ENCODE measurements at places on chromosomes 2 and 18. TPM values are rescaled to one million over a fixed set of nuclear protein-coding genes. Genes with fewer than 3 reads are reported as not detected.

DNA sequence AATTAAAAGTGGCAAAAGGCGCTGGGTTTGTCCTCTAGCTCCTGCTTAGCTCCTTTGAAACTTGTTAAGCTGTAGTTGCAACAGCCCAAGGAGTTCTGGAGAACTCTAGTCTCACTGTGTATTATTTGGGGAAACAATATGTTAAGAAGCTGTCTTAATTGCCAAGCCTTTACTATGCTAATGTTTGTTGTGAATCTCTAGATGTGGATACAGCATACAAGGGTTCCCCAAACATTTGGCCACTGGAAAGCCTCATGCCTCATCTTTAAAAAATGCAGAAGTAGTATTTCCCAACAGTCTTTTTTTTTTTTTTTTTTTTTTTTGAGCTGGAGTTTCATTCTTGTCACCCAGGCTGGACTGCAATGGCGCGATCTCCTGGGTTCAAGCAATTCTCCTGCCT is 236.7 kb downstream of the PRKCE start:
- H3K36me3 ChIP-seq: no peaks in the 10 kb centered on the region
- no peaks in the 10 kb centered on the region for H3K27me3 ChIP-seq
- peaks cover 36% of the 10 kb centered on the region for H3K4me1 ChIP-seq
- DNase-seq: no peak
- no peak overlapping the region for H3K4me3 ChIP-seq
- peak overlapping the region; percentile 0 for H3K27ac ChIP-seq

Gene ASB18
- not detected for polyA plus RNA-seq

DNA sequence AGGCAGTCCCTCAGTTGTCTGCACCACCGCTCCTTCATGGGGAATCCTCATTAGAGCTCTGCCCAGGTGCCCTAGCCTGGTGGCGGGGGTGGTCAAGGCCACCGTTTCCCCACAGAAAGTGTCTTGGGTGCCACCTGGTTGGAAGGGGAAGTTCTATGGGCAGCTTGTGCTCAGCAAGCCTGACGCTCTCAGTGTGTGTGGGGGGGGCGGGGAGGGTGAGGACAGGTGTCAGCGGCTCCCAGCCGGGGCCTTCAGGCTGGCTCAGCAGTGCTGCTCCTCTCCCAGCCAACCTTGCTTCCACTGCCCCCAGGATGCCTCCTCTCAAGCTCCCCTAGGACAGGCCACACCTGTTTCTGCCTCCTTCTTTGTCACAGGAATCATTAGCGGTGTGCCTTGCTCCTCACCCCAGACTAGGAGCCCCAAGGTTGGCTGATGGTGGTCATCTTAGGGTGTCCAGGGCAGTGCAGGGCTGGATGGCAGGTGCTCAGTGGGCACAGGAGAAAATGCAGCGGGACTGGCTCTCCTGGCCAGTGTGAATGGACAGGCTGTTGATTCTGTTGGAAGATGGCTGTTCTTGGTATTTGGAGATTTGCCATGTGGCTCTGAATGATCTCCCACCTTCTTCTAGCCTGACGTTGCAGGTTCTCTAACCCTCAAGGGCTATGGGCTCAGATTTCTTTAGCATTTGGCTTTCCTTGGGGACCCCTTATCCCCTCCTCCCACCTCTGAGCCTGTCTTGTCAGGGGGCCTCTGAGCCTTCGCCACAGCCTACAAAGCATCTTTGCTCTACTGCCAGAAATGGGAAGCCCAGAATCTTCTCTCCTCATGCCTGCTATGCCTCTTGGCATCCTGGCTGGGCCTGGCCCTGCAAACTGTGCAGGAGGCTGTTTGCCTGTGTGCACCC is 185.8 kb upstream of the HS6ST1 start:
- peak; percentile 83 for DNase-seq
- no peaks in the 10 kb centered on the region for H3K36me3 ChIP-seq
- H3K4me1 ChIP-seq: peaks cover 17% of the 10 kb centered on the region
- H3K27me3 ChIP-seq: no peaks in the 10 kb centered on the region
- peak overlapping the region; percentile 45 for H3K27ac ChIP-seq

DNA sequence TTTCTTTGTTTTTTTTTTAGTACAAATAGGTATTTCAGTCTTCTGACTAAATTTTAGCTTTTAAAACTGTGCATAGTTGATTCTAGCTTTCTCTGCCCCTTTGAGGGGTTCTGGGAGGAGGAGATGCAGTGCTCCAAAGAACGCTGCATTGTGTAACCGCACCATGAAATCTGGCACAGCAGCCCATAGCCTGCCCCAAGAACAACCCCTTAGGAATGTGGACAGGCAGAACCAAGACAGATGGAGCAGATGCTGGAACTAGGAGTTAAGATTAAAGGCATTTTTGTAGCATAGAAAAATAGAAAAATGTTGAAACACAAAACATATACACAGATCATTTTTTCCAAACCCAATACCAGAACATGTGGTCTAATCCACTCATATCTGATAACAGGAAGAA is 187.5 kb downstream of the SCG2 start:
- DNase-seq: no peak
- no peaks in the 10 kb centered on the region for H3K4me1 ChIP-seq
- no peaks in the 10 kb centered on the region for H3K27me3 ChIP-seq
- H3K36me3 ChIP-seq: no peaks in the 10 kb centered on the region

DNA sequence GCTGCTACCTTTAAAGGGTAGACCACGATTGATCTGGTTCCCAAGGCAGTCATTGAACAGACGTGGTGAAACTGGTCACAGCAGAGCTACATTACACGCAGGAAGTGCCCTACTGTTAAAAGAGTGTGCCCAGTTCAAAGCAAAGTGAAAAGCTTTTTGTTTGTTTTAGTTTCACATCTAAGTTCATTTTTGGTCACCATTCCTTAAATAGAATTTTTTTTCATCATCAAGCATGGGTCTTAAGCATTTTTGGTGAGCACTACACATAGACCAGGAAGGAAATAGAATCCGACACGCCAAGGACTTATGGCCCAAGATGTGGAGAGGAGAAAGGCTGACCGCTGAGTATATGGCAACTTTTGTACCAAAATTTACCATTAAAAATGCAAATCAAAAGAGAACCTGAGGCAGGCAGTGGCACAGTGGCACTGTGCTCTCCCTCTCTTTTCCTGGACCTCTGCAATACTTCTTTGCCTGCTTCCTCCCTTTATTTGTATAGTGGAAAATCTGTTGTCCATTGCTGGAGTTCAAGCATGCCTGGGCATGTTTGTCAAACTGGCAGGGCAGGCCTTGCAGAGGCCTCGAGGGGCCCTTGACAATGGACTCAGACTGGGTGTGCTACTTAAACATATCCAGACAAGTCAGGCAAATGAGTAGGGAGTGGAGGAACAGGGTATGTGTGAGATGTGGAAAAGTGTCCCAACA is 42.6 kb upstream of the HNRNPA3 start:
- H3K4me3 ChIP-seq: no peak overlapping the region
- peaks cover 25% of the 10 kb centered on the region for H3K4me1 ChIP-seq
- DNase-seq: no peak
- no peaks in the 10 kb centered on the region for H3K27me3 ChIP-seq

GRCh38 chr2:174563530-174564282 is 33.9 kb downstream of the WIPF1 start:
- H3K27ac ChIP-seq: peak overlapping the region; percentile 10
- H3K4me1 ChIP-seq: peaks cover 6% of the 10 kb centered on the region
- H3K27me3 ChIP-seq: no peaks in the 10 kb centered on the region
- no peak overlapping the region for H3K4me3 ChIP-seq
- no peak for DNase-seq

Gene LTBP1
- polyA plus RNA-seq: 6.8 TPM

DNA sequence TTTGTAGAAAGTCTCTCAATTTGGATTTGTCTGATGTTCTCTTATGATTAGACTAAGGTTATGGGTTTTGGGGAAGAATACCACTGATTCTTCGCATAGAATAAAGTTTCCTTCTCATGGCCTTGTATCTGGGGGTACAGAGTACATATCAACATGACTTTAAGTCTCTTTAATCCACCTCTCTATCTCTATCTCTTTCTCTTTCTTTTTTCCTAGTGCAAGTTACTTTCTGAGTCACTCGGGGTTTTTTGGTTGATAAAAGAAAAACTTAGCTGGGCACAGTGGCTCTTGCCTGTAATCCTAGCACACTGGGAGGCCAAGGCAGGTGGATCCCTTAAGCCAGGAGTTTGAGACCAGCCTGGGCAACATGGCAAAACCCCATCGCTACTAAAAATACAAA is 100.1 kb upstream of the MAP4K3 start:
- no peak overlapping the region for H3K4me3 ChIP-seq
- no peaks in the 10 kb centered on the region for H3K27me3 ChIP-seq
- DNase-seq: no peak
- H3K27ac ChIP-seq: no peak overlapping the region
- no peaks in the 10 kb centered on the region for H3K36me3 ChIP-seq

Gene IAH1
- polyA plus RNA-seq: 53.8 TPM

Gene MSTN
- 0.26 TPM for polyA plus RNA-seq

Gene PHOSPHO2
- polyA plus RNA-seq: 2.3 TPM

GRCh38 chr2:85449214-85449588 is 30.7 kb downstream of the SH2D6 start:
- peaks cover 9% of the 10 kb centered on the region for H3K4me1 ChIP-seq
- DNase-seq: no peak
- no peaks in the 10 kb centered on the region for H3K36me3 ChIP-seq
- H3K4me3 ChIP-seq: no peak overlapping the region
- H3K27ac ChIP-seq: no peak overlapping the region

DNA sequence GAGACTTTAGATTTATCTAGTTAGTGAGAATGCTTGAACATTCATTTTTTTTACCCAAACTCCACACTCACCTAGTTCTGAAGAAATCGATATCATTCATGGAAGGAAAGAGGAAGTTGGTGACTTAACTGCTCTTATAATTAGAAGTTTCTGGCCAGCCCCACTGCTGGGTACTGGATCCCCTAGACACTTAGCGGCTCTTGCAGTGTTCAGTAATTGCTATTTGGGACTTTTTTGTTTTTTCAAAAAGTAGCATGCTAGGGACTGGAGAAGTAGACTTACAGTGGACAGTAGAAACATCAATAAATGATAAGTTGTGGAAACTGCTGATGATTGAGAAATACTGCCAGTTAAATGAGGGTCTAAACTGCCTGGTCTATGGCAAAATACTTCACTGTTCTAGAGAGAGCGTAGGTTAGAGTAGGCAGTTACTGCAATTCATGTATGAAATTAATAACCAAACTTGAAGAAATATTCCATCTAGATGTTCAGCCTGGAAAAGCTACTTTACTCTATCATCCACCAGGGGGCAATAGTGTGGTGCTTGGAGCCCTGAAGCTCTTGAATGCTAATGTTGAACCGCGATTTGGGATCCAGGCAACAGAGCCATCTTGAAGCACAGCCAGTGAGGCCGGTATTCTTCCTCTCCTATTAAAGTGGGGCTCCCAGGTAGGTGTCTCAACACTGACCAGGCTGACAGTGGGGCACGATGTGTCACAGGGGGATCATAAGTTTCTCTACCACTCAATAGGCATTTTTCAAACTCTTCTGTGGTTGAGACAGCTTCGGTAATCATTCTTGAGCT is 146.1 kb upstream of the SESTD1 start:
- no peaks in the 10 kb centered on the region for H3K36me3 ChIP-seq
- no peak overlapping the region for H3K27ac ChIP-seq
- H3K4me3 ChIP-seq: no peak overlapping the region
- DNase-seq: no peak
